ENCODE measurements at places on chromosomes 13 and 19.

DNA sequence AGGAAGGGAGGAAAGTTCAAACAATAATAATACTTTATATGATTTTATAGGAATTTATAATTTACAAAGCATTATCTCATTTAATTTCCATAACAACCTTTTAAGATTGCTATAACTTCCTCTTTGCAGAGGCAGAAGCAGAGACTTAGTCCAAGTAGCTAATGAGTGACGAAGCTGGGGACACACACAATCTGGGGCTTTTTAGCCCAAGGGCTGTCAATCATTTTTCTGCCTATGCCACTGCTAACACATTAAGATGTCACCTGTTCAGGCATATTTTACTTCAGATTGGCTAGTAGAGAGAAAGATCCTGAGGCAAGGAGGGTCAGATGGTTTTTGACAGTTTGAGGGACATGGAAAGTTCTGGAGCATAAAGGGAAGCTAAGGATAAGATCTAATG, 12.6 kb downstream of the SCEL start:
- DNase-seq = no peak

DNA sequence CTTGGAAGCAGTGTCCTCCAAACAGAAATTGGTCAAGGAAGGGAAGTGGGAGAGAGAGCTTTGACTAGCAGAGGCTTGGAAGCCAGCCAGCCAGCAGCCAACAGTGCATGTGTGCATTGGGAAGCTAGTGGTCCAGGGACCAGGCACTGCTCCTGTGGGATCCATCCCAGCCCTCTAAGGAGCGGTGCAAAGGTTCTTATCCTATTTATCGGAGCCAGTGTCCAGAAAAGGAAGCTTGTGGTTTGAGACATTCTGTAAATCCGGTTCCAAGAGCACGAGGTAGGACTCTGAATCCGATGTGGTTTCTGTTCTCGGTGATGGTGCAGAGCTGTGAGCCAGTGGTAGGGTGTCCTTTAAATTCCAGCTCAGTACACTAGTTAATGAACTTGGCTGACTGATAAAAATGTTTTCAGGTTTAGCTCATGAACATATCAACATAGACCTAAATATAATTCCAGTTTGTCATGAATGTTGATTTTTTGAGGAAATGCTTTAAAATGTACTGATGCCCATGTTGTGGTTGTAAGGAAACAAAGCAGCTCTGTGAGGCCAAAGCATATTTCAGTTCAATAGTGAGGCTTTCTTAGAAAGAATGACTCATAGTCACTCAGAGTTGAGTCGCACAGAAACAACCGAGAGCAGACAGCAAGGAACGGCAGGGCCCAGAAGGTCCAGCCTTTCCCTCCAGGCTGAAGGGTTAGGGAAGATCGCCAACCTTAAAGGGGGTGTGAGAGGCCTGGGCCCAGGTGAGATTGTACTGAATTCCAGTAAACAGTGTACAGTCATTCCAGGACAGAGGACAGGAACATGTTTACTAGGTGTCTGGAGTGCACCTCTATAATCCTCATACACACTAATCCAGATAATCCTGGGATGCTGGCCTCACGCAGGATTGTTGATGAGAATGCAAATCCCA, 21.5 kb upstream of the GARRE1 start:
- peak; percentile 93 for DNase-seq

GRCh38 chr13:53807251-53807834, 778.7 kb downstream of the OLFM4 start:
- no peak for DNase-seq

GRCh38 chr19:10887616-10888367, 16.4 kb downstream of the CARM1 start:
- no peak for DNase-seq

DNA sequence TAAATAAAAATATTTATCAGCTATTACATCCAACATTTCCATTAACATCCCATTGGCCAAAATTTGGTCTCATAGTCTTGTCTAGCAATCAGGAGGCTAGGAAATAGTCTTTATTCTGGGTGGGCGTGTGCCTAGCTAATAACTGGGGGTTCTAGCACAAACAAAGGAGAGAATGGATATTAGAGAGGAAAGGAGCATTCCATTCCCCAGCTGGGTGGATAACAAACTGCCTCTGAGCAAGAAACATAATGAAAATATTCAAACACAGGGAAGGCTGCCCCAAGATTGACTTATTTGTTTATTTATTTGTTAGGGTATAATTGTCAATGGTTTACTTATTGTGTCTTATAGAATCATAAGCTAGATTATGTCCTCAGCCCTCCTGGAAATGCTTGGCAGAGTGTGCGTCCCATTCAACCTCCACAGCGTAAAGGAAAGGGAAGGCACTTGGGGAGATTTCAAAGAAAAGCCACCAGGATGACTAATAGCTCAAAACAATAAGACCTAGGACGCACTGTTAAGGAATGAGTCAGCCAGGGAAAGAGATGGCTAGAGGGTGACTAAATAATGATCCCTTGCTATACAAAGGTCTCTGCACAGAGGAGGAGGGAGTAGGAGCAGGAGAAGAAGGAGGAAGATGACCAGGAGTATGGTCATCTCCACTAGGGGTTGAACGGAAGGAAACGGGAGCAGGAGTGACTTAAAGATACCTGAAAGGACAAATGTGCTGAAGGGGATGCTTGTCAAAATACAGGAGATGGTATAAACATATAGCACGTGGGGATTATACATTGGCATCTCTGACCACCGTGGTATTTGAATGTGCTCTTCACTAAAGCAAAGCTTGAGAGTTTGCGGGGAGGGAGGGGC, 23.5 kb upstream of the USP12 start:
- DNase-seq = peak; percentile 89

DNA sequence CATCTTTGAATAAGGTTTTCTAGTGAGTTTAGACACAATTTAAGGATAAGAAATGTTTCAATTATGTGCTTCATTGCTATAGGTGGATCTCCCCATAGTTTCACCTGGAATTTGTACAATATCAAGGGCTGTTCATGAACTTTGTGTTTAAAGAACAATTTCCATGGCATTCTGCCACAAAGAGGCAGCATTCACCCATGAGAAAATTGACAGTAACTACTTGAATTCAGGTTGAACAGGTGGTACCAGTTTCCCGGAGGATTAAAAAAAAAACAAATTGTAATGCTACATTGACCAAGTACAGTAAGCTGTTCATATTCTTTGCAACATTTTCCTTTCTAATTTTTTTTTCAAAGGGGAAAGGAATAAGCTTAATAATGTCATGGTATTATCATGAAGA, 9.1 kb downstream of the SLITRK5 start:
- DNase-seq = no peak

GRCh38 chr19:18306209-18306887, 16.5 kb downstream of the LSM4 start:
- DNase-seq = no peak

- no peak for DNase-seq
Measured at GRCh38 chr13:43510956-43511901, 275.5 kb downstream of the ENOX1 start.

GRCh38 chr19:33376941-33377557, 3.5 kb downstream of the CEBPG start:
- no peak for DNase-seq

DNA sequence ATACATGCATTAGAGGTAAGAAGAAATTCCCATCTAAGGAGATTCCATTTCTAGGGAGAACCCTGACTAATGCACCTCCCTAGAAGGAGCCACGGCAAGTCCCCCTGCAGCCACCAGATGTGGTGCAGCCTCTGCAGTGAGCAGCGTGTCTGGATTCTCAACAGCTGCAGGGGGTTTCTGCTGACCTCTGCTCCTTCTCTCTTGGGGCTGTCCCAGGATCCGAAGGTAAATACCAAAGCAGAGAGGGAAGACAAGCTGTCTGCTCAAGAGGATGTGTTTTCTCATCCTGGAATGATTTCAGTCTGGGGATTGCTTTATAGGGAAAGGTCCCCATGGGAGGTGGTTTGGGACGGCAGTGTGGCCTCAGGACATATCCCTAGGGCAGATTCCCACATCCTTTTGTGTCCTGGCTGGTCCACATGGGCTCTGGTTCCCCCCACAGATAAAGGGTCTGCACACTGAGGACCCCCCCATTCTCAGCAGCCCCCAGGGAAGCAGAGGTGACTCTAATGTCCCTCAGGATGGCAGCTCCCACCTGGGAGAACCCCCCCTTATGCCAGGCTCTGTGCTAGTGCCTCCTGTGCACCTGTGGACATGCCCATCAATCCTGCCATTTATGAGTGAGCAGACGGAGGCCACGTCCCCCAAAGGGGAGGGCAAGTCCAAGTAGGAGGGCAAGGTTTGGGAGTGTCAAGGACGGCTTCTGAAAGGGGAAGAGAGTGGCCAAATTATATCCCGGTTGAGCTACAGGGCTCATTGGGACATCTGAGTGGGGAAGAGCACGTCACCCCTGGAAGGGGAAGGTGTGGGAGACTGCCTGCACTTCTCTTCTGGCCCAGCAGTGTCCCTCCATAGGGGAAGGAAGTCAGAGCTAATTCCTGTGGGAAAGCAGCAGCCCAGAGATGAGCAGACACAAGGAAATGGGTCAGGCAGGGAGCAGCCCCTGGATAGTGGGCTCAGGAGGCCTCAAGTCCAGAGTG, 10.2 kb upstream of the OR10H5 start:
- DNase-seq = no peak

- DNase-seq = no peak
Measured at GRCh38 chr19:6761053-6761676, 6.1 kb downstream of the SH2D3A start.

GRCh38 chr13:41501281-41501680, 43.9 kb downstream of the RGCC start:
- DNase-seq = no peak

- no peak for DNase-seq
Measured at GRCh38 chr19:36111200-36111539, 227 bp downstream of the OVOL3 start.

DNA sequence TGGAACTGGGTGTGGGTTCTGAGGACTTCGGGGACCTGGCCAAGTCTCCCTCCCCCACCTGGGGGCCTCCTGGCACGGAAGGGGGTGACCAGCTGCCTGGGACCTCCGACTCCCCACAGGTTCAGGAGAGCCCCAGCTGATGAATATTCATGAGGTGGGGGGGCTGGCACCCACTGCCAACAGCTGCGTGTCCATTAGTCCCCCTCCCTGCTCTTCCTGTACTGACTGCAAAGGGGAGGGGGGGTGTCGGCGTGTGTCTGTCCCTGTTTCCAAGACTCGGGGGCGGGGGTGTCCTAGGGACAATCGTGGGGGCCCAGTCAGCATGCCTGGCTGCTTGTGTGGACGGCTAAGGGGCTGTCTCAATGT, 10.6 kb upstream of the NFIX start:
- DNase-seq = no peak

GRCh38 chr13:21365574-21365973, 93.5 kb downstream of the ZDHHC20 start:
- no peak for DNase-seq
